Right renal pelvis (tissue), 4 donors: ENCODE measurements at places on chromosomes 11 and 22. TPM values are rescaled to one million over a fixed set of nuclear protein-coding genes. Genes with fewer than 3 reads are reported as not detected.

DNA sequence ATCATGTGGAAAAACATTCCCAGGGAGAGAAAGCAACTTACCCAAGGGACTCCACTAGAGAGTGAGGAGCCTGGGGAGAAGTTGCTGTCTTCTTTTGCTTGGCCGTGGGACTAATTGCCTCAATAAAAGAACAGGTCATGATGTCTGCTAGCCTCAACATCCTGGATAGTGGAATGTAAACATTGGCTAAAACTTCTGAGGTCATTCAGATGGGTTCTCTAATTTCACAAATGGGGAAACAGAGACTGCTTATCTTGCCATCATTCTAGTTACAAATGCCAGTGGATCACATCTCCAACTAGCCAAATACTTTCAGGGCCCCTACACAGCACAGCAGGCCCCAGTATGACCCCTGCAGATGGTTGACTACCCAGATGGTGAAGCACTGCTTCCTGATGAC, 28.4 kb upstream of the PAMR1 start:
- no peak for DNase-seq

GRCh38 chr22:49585461-49586243, 242.0 kb downstream of the BRD1 start:
- no peak for DNase-seq

DNA sequence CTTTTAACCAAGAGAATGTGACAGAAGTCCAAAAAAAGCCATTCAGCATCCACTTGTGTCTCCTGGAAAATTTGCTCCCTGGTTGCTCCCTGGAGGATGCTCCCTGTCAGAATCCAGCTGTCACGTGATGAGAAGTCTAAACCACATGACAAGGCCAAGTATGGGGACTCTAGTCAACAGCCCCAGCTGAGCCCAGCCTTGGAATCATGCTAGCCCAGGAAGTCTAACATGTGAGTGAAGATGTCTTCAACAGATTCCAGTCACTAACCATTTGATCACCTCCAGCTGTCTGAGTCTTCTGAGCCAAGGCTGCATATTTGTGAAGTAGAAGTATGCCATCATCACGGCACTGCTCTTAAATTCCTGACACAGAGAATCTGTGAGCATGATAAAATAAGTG, 4.2 kb downstream of the OR56B4 start:
- no peak for DNase-seq

GRCh38 chr11:134346101-134346975, 14.6 kb downstream of the GLB1L2 start:
- DNase-seq = no peak

DNA sequence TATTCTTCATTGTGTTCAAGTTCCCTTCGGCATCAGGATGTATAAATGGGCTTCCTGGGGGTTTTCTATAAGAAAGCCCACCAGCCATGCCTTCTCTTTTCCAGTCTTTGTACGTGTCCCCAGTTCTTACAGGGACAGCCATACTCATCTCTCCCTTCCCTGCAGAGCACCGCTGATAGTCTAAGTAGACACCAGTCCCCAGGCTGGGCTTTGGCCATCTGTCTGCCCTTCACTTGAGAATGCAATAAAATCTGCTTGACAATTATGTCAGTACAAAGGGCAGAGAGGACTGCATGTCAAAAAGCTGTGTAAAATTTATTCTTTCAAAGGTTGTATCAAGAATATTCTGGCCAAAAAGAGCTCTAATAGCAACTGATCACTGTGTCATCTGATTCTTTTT, 27.3 kb downstream of the NTM start:
- no peak for DNase-seq

GRCh38 chr22:28282405-28283067, 363.5 kb upstream of the PITPNB start:
- DNase-seq = no peak

- no peak for DNase-seq
Observed at GRCh38 chr11:104443387-104443786, 279.4 kb upstream of the PDGFD start.

DNA sequence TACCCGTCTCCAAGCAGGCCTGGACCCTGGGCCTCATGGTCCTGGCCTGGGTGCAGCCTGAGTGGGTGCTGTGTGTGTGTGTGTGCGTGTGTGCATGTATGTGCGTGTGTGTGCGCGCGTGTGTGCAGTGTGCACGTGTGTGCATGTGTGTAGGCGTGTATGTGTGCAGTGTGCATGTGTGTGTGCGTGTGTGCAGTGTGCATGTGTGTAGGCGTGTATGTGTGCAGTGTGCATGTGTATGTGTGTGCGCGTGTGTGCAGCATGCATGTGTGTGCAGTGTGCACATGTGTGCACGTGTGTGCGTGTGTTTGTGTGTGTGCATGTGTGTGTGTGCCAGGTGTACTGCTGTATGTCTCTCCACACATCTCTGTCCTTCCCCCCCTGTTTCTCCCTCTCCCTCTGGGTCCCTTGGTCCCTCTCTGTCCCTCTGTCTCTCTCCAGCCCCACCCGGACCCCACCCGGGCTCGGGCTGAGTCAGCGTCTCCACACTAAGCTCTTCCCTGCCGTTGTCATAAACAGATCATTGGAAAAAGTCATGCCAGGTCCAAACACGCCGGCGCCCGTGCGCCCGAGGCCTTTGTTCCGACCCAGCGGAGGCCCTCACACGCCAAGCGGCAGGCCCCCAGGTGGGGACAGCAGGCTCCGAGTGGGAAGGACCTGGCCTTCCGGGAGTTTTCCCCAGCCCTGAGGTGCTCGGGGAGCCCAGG, 34.0 kb downstream of the WNT7B start:
- no peak for DNase-seq

DNA sequence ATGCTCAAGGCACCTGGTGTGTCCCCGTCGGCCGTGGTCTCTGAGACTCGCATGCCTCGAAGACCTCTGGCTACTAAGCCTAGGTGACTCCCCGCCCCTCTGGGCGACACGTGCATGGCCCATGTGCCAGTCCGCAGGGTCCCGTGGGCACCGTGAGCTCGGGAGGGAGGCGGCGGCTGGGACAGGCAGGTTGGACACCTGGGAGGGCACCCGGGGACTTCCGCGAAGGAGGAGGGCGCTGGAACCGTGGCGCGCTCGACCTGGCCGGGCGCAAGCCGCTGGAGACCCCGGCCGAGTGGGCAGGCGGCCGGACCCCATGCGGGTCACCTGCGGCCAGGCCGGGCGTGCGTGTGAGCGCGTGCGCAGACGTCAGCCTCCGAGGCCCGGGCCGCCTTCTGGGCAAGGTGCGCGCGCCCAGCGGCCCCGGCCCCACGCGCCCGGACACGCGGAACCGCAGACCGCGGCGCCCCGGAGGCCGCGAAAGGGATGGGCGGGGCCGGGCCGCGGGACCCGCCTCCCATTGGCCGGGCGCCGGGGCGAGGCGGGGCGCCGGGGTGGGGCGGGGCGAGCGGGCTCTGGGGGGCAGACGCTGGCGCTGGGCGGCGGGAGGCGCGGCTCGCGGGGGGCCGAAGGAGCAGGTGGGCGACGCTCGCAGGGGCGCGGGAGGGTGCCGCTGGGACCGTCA, 579 bp upstream of the RASD2 start:
- no peak for DNase-seq

- DNase-seq = no peak
Observed at GRCh38 chr11:74072721-74073120, 63.8 kb upstream of the UCP3 start.

- no peak for DNase-seq
Observed at GRCh38 chr11:128095466-128095981, 491.8 kb downstream of the ETS1 start.

DNA sequence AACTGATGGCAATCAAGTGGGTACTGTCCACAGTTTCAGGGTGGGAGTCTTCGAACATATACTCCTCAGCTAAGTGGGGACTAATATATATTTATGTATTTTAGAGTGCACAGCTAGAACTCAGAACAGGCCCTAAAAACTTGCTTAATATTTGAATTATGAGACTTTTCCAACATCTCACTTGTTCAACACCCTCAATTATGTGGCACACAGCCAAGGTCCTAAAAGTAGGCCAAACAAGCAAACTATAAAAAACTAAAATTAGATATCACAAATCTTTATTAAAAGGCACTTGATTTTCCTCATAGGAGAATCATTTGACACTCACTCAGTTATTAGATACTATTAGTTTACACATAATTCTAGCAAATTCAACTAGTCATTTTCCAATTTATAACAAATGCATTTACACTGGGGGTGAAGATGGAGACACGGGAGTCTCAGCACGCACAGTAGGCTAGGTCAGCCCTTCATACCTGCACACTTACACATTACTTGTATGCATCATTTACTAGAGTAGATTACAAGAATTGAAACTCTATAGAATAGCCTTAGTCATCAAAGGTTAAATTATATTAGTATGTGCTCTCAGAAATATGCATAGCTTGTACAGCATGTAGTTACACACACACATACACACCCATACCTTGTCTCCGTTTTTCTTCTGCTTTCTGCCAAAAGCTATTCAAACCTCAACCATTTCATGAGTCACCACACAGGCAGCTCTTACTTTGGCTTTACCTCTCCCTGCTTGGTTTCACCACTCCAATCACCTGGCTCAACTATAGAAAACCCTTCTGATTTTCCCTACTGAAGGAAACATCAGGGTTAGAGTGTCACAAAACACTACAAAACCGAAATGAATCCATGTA, 171.5 kb downstream of the SBF2 start:
- no peak for DNase-seq

- no peak for DNase-seq
Observed at GRCh38 chr11:117072517-117073461, 25.4 kb downstream of the SIK3 start.

- no peak for DNase-seq
Observed at GRCh38 chr22:17884893-17885292, 110.6 kb upstream of the BID start.

GRCh38 chr11:36931139-36931538, 333.1 kb upstream of the RAG2 start:
- DNase-seq = no peak

DNA sequence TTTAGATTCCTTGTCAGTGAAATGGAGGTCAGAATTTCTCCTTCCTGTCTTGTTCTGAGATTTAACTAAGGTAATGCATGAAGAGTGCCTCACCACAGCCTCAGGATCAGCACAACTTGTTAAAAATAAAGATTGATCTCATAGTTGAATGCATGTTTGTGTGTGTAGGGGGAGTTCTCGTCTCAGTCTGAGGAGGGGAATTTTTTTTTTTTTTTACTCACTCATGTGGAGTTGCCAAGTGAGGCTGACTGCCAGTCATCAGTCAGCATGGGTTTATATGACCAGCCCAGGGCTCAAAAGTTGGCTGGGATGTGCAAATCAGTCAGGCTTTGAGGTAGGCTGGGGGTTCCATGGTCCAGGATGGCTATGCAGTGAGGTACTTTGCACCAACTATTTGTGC, 113.2 kb downstream of the FANCF start:
- DNase-seq = no peak

- no peak for DNase-seq
Observed at GRCh38 chr11:65429068-65429681, 6.6 kb downstream of the NEAT1 start.

DNA sequence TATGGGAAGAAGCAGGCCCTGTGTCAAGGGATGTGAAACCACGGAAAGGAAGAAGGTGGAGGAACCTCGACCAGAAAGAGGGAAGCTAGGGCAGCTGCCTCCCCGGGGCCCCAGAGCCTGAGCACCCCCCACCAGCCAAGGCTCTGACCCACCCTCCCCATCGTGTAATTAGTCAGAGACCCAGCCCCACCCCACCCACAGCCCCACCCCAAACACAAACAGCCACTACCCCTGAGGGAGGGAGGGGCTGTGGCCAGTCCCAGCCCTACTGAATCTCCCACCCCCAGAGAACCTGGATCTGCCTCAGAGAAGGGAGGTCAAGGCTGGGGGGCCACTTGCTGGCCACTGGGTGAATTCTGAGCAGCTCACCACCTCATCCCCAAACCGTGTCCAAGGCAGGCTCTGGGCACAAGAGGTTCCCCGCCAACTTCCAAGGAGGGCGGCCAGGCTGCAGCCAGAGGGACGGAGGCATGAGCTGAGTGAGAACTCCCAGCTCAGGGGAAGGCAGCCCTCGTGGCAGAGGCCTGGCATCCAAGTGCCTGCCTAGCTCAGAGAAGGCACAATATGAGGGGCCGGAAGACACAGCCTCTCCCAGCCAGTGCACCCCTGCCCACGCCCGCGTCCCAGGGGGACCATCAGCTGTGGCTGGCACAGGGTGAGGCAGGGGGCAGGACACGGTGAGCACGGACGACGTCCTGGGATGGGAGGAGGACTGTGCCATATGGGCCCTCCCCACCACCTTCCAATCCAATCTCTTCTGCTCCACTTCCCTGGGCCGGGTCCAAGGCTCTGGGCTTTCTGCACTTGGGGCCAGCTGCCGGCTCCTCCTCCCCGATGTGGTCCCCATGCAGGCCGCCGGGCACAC, 2.7 kb downstream of the PLXNB2 start:
- no peak for DNase-seq

- no peak for DNase-seq
Observed at GRCh38 chr11:95268391-95268790, 37.4 kb upstream of the SESN3 start.

- no peak for DNase-seq
Observed at GRCh38 chr22:25876871-25877270, 134.9 kb downstream of the MYO18B start.

DNA sequence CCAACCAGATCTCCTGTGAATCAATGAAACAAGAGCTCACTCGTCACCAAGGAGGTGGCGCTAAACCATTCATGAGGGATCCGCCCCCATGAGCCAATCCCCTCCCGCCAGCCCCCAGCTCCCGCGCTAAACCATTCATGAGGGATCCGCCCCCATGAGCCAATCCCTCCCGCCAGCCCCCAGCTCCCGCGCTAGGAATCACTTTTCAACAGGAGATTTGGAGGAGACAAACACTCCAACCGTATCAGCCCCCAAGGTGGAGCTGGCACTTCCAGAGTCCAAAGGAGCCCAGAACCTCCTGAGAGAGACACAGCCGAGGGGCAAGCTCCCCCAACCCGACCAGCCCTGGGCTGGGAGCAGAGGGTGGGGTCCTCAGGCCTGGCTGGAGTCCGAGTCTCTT, 40.9 kb upstream of the PRR5 start:
- no peak for DNase-seq

The DRICH1 gene
- 1.1 TPM for polyA plus RNA-seq

The CTTN gene
- 144 TPM for polyA plus RNA-seq

The OR52A1 gene
- 0.03 TPM for polyA plus RNA-seq

The PGA4 gene
- polyA plus RNA-seq = 0.87 TPM
